Large intestine (tissue), 12 donors: ENCODE measurements at places on chromosomes 7 and 10. TPM values are rescaled to one million over a fixed set of nuclear protein-coding genes. Genes with fewer than 3 reads are reported as not detected.

The INSIG1 gene
- polyA plus RNA-seq = 27.6 TPM

The AOAH gene
- 17.8 TPM for polyA plus RNA-seq

The SPDYE8 gene
- polyA plus RNA-seq = 0.27 TPM

The CLCN1 gene
- 1.6 TPM for polyA plus RNA-seq

The ZNF716 gene
- polyA plus RNA-seq = not detected

The NT5C3A gene
- 84.6 TPM for polyA plus RNA-seq

The KIF5B gene
- polyA plus RNA-seq = 110 TPM

DNA sequence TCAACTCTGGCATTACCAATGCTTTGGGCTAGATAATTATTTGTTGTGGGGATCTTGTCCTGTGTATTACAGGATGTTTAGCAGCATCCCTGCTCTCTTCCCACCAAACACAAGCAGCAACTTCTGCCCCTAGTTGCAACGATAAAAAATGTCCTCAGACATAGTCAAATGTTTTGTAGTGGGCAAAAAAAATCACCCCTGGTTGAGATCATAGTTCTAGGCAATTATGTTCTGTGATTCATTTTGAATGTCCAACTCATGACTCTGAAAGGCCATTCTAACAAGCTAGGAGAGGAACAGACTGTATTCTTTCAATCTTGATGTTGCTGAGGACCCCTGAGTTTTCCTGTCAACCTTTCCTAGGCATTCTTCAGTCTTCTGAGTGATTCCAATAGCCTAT, 79.5 kb downstream of the RTKN2 start:
- no peak for DNase-seq

DNA sequence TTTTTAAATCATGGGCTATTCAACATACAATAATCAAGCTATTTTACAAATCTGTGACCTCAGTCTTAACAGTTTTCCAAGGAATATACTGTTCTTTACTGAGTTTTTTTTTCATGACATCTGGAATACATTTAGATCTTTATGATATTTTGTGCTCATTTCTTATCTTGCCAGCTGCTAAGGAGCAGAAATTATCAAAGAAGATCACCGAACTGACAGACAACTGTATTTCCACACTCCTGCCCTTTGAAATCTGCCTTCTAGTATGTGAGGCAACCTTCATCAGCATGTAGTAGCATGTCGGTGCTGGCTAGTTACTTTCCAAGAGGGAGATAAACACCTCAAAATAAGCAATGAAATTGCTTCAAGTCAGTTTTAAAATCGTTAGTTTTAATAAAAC, 66.4 kb downstream of the NHLRC2 start:
- peak; percentile 38 for DNase-seq

DNA sequence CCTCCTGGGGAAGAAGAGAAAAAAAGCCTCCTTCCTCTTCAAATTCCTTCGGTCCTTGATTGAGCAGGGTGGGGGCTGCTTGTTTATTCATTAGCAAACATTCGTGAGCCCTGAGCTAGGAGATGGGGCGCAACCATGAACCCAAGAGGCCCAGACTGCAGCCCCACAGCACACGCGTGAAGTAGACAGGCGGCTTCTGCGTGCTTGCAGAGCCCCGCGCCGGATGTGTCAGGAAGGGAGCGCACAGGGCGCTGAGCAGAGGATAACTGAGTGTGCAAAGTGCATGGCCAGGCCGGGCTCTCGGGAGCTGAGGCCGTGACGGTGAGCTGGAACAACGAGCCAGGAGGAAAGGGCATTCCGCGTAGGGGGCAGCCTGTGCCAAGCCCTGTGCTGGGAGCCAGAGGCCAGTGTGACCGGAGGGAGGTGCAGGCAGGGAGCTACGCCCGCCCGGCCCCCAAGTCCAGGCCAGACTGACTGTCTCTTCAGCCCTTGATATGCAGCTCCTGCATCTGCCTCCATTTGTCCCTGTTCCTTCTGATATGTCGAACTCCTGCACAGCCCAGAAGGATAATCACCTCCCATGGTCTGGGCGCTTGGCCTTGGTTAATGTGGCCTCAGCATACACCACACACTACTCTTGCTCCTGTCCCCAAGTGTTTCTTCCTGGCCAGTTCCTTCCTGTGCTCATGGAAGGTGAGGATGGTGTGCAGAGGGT, 4.6 kb downstream of the FOXL3 start:
- DNase-seq = peak; percentile 64

GRCh38 chr7:100895956-100896731, 456 bp upstream of the ACHE start:
- peak; percentile 88 for DNase-seq

GRCh38 chr7:24216576-24217125, 67.3 kb upstream of the NPY start:
- no peak for DNase-seq

DNA sequence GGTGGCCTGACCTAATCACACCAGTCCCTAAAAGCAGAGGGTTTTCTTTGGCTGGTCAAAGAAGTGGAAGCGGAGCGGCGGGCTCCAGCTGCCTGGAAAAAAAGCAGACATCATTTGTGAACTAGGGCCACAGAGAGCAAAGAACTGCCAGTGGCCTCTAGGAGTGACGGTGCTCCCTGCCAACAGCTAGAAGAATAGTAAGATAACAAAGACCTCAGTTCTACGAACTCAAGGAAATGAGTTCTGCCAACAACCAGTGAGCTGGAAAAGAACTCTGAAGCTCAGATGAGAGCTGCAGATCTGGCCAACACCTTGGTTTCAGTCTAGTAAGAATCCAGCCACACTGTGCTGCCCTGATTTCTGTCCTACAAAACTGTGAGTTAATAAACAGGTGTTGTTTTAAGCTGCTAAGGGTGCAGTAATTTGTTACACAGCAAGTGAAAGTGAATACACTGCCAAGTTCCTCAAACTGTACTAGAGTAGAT, 178.0 kb downstream of the SRPK2 start:
- DNase-seq = no peak

GRCh38 chr10:127944256-127944655, 37.4 kb downstream of the PTPRE start:
- DNase-seq = no peak

GRCh38 chr7:65992526-65992925, 10.5 kb upstream of the GUSB start:
- no peak for DNase-seq

DNA sequence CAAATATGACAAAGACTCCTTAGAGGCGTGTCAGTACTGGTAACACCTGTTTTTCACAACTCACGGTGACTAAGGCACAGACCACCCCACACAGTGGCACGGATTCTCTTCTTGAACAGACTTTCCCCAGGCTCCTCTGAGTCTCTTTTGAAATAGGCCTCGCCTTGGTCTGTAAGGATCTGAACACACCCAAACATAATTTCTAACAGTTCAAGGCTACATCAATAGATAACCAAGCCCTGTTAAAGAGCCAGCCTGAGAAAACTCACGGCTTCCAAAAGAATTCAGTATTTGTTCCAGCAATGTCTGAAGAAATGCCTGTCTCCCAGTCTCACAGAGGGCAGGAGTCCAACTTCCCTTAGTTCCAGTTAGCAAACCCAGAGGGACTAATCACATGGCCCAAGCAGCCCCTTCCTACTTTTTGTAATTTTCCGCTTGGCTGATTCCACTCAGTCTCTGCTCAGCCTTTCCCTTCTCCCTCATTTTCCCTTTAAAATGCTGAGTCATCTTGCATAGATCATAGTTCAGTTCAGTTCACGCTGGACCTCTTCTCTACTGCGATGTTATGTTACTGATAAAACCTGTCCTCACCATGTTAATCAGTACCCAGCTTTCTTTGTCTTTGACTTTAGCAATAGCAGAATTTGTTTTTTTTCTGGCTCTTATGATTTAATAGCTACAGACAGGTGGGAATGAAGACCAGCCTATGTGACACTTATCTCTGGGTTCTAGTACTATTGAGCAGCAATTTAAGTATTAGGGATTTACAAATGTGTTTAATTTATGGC, 22.6 kb upstream of the AKR1C3 start:
- peak; percentile 96 for DNase-seq

DNA sequence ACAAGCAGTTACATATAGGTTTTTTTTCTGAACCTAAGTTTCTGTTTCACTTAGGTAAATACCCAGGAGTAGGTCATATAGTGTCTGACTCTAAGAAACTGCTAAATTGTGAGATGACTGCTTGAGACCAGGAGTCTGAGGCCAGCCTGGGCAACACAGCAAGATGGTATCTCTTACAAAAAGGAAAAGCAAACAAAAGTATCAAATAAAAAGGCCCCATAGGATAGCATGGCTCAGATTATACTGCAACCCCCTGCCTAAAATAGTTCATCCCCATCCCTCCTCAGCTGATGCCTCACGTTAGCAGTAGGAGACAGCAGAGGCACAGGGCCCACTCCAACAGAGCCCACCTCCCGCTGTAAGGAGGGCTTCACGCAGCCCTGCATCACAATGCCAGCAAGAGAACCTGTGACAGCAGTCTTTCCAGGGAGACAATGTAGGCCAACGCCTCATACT, 90.3 kb downstream of the SRPK2 start:
- DNase-seq = no peak
